ENCODE measurements at places on chromosomes 5 and 9.
A peak's percentile ranks its signal among the peaks of the same experiment; 100 is the strongest.

DNA sequence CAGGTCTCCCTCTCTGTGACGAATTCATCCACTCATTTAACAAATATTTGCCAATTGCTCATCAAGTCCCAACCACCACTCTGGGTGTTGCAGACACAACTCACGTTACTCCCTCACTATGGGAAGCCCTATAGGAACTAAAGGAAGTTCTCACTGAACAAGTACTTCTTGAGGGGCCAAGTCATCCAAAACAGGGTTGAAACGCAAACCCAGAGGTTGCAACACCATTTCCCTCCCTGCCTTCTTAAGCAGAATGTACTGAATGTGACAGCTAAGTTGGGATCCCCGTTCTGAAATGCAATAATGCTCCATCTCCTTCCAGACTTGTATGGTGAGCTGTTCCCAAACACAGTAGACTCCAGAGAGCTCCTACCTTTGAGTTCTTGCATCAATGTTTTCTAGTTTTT is 34.3 kb downstream of the EPB41L4B start:
- no peak for DNase-seq

- DNase-seq, result no peak
These were observed 344.6 kb upstream of the EDIL3 start for GRCh38 chr5:84729326-84729725.

- no peak for DNase-seq
These were observed 134.8 kb upstream of the ALDH1B1 start for GRCh38 chr9:38257626-38258215.

GRCh38 chr5:11390291-11390767 is 513.9 kb downstream of the CTNND2 start:
- DNase-seq, result no peak

GRCh38 chr5:130520211-130520610 is 615.9 kb downstream of the CHSY3 start:
- no peak for DNase-seq

- DNase-seq, result no peak
These were observed 174.4 kb upstream of the MSX2 start for GRCh38 chr5:174550026-174550425.

- no peak for DNase-seq
These were observed 419.6 kb downstream of the EFNA5 start for GRCh38 chr5:107251151-107251550.

- DNase-seq, result no peak
These were observed 13.2 kb upstream of the FIBCD1 start for GRCh38 chr9:130952065-130952762.

GRCh38 chr5:112192866-112193265 is 226.2 kb downstream of the EPB41L4A start:
- no peak for DNase-seq

- no peak for DNase-seq
These were observed 71.5 kb downstream of the ANKRD33B start for GRCh38 chr5:10635257-10635866.

DNA sequence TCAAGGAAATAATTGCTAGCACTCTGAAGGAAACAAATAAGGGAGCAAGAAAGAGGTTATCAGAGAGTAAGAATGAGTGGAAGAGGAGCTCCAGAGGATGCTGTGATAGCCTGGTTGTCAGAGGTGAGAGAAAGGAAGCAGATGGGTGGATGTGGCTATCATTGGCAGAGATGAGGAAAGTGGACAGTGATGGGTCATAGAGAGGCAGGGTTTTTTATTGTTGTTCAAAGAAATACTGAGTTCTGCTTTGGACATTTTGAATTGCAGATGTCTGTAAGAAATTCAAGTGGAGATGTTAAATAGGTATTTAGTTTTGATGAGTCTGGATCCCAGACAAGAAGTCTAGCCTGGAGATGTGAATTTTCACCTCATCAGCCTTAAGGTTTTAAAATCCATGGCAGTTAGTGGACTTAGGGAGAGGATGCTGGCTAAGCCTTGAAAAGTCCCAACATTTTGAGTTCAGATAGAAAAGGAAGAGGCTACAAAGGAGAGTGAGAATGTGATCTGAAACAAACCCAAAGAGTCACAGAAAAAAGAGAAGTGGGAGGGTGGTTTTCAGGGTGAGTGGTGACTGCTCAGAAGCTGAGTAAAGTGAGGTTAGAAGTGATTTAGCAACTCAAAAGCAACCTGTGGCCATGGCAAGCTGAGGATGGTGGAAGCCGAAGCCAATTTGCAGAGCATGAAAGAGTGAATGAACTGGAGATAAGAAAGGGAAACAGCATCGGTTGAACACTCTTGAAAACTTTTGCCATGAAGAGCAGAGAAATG is 50.4 kb downstream of the PPIC start:
- no peak for DNase-seq

DNA sequence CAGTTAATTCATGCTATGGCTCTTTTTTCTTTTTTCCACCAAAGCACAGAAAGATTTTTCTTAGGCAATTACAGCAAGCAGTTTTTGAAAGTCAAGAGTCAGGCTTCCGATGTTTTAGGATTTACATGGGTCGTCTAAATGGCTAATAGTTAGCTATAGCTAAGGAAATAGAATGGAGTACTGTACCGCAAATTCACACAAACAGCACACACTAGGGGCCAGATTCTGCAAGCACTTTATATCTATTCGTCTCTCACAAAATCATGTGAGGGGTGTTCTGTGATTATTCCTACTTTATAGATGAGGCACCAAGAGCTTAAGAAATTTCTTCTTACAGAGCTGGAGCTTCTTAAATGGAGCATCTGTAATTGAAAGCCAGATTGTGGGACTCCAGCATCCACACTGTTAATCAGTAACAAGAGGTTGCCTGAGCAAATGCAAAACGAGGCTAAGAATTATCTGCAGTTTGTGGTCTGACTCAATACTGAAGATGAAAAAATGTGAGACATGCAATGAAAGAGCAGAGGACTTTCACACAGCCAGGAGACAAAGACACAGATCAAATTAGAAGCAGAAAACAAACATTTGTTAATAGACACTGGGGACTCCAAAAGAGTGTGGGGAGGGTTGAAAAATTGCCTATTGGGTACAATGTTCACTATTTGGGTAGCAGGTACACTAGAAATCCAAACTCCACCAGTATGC is 62.7 kb upstream of the CTXN3 start:
- DNase-seq, result no peak

DNA sequence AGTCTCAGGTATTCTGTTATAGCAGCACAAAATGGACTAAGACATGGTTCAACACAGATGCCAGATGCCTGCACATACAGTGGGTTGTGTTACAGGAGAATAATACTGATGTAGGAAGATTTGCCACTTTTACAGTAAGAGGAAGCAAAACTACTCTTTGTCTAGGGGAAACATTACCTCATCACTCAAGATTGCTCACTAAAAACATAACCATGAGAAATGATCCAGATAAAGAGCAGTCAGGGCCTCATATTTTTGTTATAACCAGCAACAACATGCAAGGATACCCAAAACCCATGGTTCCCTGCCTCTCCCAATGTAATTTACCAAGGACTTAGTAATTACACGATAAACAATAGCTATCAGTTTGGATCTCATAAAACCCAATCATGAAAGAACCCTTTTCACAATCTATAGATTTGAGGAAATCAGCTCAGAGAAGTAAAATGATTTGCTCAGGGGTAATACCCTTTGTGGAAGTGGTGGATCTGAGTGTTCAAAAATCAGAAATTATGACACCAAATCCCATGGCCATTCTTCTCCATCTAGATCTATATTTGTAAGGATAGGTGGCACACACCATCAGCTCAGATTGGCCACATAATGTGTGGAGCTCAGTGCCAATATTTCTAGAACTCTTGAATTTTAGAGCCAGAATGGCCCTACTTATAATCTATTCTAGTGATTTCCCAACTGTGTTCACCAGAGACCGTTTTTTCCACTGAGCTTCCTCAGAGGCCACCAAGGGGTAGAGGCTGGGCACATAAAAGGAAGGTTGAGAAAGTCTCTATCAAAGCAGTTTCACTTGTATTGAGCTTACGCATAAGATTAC is 27.8 kb downstream of the DPYSL3 start:
- DNase-seq, result no peak

DNA sequence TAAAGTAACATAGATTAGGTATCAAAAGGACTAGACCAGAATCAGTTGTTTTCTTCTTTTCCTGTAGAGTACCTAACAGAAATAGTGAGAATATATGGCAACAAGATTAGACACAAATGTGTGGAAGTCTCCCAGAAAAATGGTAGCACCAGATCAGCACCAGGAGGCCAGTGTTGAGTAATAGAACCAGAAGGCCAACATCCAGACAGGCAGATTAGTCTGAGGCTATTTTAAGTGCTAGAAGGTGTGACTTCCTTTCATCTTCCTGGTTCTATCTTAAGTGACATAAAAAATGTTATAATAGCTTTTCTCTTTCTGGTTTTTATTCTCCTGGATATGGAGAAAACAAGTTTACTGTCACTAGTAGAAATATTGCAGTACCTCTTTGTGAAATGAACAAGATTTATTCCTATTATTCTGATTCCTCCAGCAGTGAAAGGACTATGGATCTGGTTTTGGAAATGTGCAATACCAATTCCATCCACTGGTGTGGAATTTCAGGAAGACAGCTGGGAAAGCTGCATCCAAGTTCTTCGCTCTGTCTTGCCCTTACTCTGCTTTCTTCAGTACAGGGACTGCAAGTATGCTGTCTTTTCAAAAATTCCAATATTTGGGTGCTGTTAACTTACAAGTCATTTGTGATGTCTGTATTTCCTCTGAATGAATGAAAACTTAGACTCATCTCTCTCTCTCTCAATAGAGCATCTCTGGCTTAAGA is 39.1 kb downstream of the SHLD3 start:
- no peak for DNase-seq

GRCh38 chr9:123697686-123698085 is 232.2 kb downstream of the DENND1A start:
- DNase-seq, result no peak

- no peak for DNase-seq
These were observed 192.2 kb downstream of the HSD17B3 start for GRCh38 chr9:96109680-96110351.

GRCh38 chr9:128723352-128723865 is 518 bp downstream of the ZDHHC12 start:
- DNase-seq, result no peak

GRCh38 chr5:67142816-67143215 is 53.8 kb downstream of the CD180 start:
- DNase-seq, result no peak

DNA sequence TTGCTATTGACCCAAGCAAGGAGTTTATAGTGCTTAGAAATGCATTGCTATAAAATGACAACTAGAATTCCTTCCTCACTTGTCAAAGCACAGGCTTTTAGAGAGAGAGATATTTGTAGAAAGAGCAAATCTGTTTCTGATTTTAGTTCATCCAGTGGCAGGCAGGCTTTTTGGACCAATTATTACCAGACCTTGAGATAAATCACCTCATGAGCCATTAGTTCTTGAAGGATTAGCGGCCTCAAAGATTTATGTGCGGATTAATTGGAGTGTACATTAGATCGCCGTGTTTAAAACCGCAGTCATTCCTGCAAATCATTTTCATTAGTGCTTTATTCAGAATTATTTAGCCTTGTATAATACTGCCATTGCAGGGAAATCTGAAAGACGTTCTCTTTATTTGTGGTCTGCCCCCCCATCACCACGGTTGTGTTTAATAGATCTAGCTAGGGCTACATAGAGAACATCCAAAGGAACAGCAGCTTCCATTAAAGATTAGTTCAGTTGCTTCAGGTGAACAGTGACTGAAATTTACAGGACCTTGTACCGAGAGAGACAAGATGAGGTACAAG is 28.8 kb upstream of the TJP2 start:
- DNase-seq, result no peak

DNA sequence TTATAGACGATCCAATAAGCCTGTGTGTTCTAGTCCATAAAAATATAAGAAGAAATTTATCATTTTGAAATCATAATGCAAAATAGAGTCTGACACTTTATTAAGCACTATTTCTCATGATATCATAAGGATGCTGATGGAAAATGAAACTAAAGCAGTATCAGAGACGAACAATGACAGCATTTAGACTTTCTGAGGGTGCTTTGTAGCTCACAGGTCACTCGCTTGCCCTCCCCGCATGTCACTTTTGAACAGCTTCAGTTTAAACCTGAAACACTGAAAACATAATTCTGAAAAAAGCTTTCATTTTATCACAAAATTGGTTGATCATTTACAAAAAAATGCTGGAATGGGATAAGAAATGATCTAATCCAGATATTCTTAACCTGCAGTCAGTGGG is 247.1 kb downstream of the EBF1 start:
- no peak for DNase-seq

GRCh38 chr9:119060629-119061385 is 308.4 kb downstream of the BRINP1 start:
- DNase-seq, result no peak

- peak; percentile 57 for DNase-seq
These were observed 16.8 kb upstream of the NSD1 start for GRCh38 chr5:177116631-177117373.

GRCh38 chr5:75460942-75461610 is 50.4 kb downstream of the CERT1 start:
- DNase-seq, result no peak

DNA sequence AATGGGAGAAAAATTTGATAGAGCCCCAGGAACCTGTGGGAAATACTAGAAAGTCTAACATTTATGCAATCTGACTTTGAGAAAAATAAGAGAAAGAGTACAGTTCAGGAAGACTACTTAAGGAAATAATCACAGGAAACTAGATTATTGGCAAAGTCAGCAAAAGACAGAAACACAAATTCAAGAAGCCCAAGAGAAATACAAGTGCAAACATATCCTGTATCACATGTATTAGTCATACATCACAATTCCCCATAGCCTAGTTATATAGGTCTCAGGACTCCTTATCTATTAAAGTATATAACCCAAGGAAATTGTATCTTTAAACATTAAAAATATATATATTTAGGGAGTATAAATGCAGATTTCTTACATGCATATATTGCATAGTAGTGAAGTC is 100.8 kb downstream of the HOMER1 start:
- DNase-seq, result no peak

DNA sequence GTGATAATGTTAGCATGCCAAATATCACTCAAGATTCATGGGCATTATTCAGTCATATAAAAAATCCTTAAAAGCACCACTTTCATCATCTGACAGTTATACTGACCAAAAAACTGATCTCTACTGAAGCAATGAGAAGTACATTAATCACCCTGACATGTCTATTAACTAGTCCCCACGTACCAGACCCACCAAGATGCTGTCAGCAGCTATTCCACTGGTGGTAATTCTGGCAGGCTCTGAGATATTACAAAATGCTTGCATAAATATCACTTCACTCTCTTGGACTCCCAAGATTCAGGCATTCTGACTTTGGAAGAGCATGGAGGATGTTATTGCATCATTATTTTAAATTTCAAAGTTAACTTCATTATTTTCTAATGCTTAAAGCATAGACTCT is 717.0 kb downstream of the DNAH5 start:
- no peak for DNase-seq

- DNase-seq, result no peak
These were observed 212.3 kb upstream of the TMEM161B start for GRCh38 chr5:88480801-88481499.

- DNase-seq, result no peak
These were observed at the start of gene ADAMTS16 for GRCh38 chr5:5139777-5140478. TSS of gene ADAMTS16 (plus strand) at chr5:5140330. CDS start at chr5:5140468, 138 bp downstream.

GRCh38 chr5:64165500-64166200 is at the start of gene RNF180:
TSS of gene RNF180 (plus strand) at chr5:64165843. CDS start at chr5:64200808, 34,965 bp downstream.
- no peak for DNase-seq

Measured in omental fat pad (tissue), 4 donors.